ENCODE measurements at places on chromosomes 12 and 14. TPM values are rescaled to one million over a fixed set of nuclear protein-coding genes. Genes with fewer than 3 reads are reported as not detected.
A peak's percentile ranks its signal among the peaks of the same experiment; 100 is the strongest.

- no peak for DNase-seq
Observed at GRCh38 chr12:96441816-96442215, 41.6 kb upstream of the CDK17 start.

DNA sequence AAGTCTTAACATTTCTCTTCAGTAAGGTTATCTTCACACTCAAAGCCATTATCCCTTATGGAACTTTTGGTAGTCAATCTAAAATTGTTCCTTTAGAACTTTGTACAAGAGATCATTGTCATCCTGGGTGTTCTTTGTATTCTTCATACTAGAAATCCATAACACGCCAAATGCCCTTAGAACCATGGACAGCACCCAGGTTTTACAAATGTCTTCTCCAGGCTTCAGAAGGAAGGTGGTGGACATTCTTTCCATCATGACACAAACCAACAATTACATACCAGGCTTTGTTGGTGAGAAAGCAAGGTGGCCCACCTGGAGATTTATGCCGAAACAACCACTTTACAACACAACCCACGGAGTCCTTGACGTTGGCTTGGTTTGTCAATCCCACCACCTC is 365.6 kb upstream of the TBX3 start:
- DNase-seq: no peak

The GRIP1 gene
- not detected for total RNA-seq

The C12orf60 gene
- 1.0 TPM for total RNA-seq

DNA sequence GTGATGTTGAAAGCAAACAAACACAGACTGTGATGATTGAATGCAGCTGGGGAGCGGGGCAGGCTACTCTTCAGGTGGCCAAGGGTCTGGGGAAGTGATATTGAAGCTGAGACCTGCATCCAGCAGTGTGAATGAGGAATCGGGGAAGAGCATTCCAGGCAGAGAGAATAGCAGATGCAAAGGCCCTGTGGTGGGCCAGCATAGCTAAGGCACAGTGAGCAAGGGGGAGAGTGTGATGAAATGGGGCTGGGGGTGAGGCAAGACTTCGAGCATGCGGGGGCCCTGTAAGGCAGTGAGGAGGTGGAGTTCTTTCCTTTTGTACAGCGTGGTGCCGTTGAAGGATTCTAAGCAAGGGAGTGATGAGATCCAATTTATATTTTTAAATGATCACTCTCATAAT is 77.4 kb downstream of the KCNK13 start:
- DNase-seq: no peak

DNA sequence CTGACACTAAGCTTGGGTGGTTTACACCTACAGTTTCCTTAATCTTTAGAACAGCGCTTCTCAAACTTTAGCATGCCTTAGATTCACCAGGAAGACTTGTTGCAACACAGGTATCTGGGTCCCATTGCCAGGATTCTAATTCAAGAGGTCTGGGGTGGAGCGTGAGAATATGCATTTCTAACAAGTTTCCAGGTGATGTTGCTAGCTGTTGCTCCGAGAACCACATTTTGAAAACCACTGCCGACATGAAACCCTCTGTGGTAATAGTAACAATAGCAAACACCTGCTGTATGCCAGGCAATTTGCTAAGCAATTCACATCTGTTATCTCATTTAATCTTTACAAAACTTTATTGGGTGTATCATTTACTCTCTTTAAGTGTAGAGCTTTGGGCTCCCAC is 58.6 kb downstream of the TRHDE start:
- DNase-seq: no peak

The ITGB7 gene
- total RNA-seq: 0.09 TPM

The TBX3 gene
- total RNA-seq: 3.3 TPM

The SLC7A7 gene
- 0.74 TPM for total RNA-seq

- DNase-seq: no peak
Observed at GRCh38 chr12:103369929-103370328, 125.8 kb downstream of the C12orf42 start.

The ACVRL1 gene
- 10.3 TPM for total RNA-seq

The CDKN3 gene
- 104 TPM for total RNA-seq

DNA sequence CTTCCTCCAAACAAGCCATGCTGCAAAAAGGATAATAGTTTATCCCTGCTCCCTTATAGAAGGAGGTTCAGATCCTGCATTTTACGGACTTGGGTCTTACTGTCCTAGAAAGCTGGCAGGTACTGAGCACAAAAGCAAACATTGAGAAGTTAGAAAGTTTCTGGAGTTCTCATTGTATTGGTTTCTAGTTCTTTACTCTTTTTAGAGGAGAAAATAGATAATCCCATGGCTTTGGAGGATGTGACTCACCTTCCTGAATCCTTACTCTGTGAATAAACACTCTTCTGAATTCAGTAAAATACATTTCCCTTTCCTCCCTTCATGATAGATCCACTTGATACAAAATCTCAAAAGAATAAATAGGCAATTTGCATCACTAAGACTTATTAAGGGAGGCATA is 188.9 kb downstream of the NPAS3 start:
- peak; percentile 50 for DNase-seq

The STAT2 gene
- total RNA-seq: 68.2 TPM

- DNase-seq: no peak
Observed at GRCh38 chr14:105039458-105040205, 18.7 kb upstream of the CDCA4 start.

GRCh38 chr12:496736-497135 is 37.0 kb downstream of the B4GALNT3 start:
- no peak for DNase-seq

DNA sequence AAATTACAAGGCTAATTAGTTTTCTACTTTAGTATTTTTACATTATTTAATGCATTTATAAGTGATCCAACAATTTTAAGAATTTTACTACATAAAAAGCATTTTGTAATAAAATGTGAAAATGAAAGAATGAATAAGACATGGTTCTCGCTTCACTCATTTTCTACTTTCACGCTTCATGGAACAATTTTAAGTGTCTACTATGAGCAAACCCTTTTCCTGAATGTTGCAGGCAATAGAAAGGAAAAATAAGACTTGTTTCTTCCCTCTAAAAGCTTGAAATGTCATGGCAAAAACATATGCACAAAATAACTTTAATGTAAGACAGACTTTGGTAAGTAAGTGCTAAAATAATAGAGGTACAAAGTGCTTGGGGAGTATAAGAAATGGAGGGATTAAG is 205.7 kb upstream of the HMGA2 start:
- no peak for DNase-seq

DNA sequence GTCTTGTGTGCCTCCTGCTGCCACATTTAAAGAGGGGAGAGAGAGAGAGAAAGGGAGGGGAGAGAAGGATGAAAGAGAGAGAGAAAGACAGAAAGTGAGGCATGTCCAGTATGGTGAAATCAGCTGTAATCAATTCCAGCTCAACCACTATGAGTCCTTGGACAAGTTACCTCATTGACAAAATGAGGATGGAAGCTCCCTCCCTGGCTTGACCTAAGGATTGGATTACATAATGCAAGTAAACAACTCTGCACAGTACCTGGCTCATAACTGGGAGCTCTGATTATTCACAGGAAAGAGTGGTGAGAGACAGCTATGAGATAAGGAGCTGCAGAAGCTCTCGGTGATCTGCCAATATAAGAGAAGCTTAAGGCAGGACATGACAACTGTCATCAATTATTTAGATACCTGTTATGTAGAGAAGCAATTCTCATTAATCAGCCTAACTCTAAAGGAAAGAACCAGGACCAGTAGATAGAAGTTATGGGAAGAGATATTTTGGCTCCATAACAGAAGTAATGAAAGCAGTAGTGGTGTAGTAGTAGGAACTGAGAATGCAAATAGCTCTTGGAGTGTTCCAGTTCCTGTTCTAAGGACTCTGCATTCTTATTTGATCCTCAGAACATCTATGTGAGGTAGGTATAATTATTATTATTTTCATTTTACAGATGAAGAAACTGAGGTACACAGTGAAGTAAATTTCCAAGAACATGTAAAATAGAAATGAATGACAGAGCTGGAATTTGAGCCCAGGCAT is 791.6 kb downstream of the DIO2 start:
- DNase-seq: no peak

DNA sequence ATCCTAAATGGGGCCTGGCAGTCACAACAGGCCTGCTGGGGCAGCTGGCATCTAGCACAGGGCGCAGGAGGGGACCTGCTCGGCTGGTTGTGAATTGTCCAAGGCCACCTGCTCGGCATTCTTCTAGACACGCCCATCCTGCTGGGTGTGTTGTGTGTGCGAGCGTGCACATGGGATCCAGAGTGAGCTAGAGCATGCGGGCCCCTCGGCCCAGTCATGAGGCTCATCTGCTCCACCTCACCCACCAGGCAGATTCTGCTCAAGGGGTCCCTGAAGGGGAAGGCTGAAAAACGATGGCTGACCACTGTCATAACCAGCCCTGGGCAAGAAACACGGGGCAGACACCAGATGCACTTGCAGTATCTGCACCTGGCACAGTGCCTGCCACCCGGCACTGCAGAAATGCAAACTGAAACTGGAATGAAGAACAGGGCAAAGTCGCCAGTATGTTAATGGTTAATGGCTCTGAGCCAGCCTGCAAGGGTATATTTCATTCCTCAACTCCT is 31.8 kb downstream of the MAX start:
- no peak for DNase-seq

- peak; percentile 14 for DNase-seq
Observed at GRCh38 chr12:51171884-51172514, 936 bp downstream of the TFCP2 start.

The ABCD2 gene
- total RNA-seq: not detected

The EIF2B1 gene
- total RNA-seq: 69.5 TPM

The SERPINA9 gene
- total RNA-seq: 0.34 TPM

DNA sequence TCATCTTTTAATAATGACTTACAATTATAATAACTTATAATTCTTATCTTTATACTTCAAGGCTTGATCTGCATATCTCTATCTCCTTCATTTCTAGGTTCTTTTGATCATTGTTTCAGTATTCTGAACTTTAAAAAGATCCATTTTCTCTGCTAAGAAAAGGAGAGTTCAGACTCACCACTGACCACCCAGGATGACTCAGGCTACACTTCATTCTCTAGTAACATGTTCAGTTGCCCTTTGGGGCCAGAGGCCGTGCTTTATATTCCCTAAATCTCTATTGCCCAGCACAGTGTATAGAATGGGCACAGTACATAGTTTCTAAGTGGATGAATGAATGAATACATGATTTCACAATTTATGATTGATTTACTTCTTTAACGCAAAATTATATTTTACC is 268.7 kb downstream of the AKAP6 start:
- DNase-seq: no peak

The CFAP73 gene
- total RNA-seq: 0.22 TPM

DNA sequence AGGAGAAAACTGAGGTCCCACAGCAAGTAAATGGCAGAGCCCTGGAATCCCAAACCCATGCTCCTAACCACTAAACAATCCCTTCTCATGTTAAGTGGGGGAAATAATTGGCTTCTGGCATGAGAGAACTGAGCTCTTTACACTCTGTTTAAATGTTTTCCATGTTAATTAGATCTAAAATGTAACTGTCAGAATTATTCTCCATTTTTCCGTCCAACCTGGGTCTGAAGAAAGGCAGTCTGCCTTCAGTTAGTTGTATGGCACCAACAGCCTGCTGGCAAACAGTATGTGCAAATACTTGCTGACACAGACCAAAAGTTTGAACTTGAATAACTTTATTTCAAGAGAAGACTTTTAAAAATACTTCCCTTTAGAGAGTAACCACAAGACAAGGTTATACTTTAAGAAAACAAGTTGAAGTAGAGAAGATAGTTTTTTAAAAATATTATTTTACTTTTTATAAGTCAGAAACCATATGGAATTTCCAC is 59.7 kb downstream of the E2F7 start:
- no peak for DNase-seq

- DNase-seq: peak; percentile 93
Observed at GRCh38 chr14:76904740-76905569, 78.7 kb downstream of the LRRC74A start.

GRCh38 chr14:23582906-23583760 is 4.5 kb upstream of the JPH4 start:
- DNase-seq: no peak

GRCh38 chr12:15563663-15564062 is 225.5 kb downstream of the EPS8 start:
- no peak for DNase-seq

GRCh38 chr14:79028281-79028680 is 858.1 kb downstream of the NRXN3 start:
- no peak for DNase-seq

The ARHGDIB gene
- total RNA-seq: 2.7 TPM
